NCI-H460 (cell line): ENCODE measurements at places on chromosomes 2 and 18.

DNA sequence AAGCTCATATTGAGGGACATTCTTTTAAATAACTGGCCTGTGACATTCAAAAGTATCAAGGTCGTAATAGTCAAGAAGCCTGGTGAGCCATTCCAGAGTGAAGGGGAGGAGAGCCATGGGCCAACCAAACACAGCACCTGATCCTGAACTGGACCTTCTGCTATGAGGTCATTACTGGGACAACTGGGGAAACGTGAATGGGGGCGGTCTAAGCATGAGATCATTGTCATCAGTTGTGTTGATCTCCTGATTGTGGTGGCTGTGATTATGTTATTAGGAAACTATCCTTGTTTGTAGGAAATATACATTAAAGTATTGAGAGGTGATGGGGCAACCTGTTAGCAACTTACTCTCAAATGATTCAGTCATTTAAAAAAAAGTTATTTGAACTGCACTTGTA, 79.3 kb downstream of the FBXO15 start:
- DNase-seq: no peak

DNA sequence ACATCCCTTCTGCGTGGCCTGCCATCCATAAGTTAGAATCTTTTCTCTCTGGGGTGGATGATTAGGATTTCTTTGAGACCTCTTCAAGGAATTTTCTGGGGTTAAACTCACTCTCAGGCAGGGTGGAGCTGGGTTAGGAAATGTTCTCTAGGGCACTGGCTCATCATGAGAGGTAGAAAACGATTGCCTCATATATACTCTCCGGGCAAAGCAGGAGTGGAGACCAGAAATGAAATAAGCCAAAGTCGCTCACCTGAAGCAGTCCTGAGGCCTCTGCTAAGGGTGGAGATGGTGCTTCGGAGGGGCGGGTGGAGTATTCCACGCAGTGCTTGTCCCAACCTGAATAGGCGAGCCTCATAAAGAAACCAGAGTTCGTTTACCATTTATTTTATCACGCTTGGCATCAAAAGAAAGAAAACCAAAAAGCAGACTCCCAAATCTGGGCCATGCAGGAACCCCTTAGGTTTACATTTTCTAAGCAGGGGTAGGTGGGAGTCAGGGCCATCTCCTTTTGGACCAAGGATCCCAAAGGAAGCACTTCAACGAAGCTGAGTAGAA, 249.3 kb upstream of the MEIS1 start:
- no peak for DNase-seq

- DNase-seq: peak; percentile 38
These were observed 1.8 kb upstream of the BCL11A start for GRCh38 chr2:60555066-60555782.

- peak; percentile 34 for DNase-seq
These were observed 479.3 kb downstream of the CPS1 start for GRCh38 chr2:211035548-211036185.

DNA sequence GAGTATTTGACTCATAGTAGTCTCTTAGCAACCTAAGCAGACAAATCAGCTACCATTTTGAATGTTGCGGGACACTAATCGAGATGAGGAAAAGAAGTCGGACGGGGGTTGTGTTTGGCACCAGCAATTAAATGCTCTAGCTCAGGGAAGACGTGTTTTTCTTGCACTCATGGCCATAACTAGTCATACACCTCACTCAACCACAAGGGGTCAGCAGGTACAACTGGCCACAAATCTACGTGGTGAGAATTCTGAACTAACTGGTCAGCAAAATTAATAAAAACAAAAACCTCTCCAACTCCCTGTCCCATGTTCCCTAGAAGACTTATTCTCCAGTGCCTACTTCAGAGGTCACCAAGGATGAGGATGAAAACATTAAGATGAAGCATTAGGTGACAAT, 1467.8 kb downstream of the DPP10 start:
- peak; percentile 36 for DNase-seq

DNA sequence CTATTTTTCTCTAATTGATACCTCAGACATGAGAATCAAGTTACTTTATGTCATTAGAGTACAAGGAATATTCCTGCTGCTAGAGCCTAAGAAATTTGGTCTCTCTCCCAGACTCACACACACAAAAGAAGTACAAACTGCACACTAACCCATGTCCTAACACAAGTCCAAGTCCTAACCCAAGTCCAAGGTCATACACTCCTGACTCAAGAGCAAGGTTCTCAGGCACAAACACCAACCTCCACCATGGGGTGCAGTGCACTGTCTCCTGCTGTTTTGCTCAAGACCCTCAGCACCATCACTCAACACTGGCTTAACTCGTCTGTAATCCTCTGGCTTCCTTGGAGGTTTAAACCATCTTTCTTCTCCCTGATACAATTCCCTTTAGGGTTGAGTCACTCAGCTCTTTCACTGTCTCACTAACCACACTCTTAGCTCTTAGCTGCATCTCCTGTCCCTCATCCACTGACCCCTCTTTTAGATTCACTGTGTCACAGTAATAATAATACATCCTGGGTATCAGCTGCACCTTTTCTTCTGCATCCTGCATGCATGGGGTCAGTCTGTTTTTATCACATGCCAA, 129.8 kb downstream of the BCL2L11 start:
- DNase-seq: no peak

DNA sequence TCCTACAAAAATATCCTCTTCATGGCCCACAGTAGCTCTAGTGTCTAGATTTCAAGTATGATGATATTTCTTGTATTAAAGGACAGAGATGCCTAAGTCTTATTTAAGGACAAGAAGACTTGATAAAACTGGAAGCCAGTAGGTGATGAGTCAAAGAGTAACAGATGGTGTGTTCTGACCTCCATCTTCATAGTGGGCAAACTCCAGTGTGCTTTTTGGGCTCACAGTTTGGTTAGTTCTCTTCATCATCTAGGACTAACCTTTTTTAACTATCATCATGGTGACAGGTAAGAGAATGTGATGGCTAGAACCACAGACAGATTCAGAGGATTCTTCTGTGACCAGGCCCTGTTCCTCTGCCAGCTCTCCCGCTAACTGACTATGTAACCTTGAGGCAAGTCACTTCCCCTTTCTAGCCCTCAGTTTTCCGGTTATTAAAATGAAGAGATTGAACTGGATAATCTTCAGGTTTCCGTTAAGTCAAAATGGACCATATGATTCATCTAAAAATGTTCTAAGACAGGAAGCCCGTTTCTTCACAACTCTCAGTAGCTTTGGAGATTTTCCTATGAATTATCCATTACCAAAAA, 140.3 kb upstream of the RASGRP3 start:
- DNase-seq: no peak

- DNase-seq: no peak
These were observed 32.8 kb upstream of the B3GNT7 start for GRCh38 chr2:231362555-231363184.

GRCh38 chr18:62522178-62522503, 684 bp upstream of the ZCCHC2 start:
- no peak for DNase-seq

DNA sequence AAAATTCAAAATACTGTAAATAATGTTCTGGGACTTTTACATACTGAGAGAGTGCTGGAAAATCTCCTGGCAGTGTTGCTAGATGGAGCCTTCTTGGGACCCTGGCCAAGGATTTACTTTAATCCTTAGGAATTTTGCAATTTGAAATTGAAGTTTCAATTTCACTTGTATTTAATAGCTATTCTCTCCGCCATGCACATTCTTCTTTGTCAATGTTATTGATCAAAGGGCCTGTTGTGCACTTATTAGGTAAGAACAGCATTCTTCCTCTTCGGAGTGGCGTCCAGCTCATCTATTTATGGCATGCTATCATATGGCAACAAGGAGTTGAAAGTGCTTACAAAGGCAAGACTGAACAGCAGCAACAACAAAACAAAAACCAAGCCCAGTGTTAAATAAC, 40.1 kb upstream of the SOS1 start:
- DNase-seq: no peak

GRCh38 chr2:129912871-129913694, 66.4 kb upstream of the RAB6C start:
- no peak for DNase-seq

DNA sequence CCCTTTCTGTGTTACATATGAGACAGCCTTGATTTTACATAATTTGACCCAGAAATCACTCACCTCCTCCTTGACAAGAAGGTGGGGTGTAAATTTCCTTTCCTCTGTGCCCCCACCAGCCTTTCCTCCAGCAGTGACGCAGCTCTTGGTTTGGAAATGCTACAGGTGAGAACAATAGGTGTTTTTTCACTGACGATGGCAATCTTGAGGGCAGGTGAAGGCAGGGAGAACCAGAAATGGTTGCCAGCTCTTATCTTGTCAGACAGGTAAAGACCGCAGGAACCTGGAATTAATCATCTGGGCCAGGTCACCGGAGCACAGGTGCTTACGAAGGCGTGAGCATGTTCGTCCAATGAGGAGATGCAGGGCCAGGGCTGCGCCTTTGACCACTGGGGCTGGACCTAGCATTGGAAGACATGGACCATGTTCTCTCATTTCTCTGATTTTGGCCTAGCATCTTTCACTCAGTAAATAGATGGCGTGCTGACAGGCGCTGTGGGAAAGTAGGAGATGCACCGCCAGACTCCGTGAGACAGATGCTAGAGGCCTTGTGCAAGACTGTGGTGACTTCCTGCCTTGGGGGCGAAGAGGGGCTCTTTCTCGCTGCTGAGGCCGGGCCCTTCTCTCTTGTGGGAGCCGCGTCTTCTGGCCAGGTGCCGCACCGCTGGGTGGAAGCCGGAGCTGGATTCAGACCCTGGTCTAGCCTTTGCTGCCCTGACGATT, 4.0 kb downstream of the CIDEA start:
- DNase-seq: no peak

DNA sequence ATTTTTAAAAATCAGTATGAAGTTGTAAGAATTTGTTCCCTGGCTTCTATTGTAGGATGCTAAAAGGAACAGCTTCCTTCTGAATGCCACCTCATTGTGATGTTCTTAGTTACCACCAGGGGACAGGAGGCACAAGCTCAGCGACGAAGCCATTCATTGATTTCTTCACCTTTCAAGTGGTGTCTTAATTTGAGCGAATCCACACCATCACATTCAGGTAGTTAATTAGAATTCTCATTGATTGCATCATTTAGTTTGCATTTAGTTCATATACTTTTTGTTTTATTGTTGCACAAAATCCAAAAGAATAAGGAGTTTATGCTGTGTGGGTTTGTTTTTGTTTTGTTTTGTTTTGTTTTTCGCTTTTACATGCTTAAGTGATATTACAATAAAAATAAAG, 23.1 kb downstream of the CYP27C1 start:
- DNase-seq: peak; percentile 41

DNA sequence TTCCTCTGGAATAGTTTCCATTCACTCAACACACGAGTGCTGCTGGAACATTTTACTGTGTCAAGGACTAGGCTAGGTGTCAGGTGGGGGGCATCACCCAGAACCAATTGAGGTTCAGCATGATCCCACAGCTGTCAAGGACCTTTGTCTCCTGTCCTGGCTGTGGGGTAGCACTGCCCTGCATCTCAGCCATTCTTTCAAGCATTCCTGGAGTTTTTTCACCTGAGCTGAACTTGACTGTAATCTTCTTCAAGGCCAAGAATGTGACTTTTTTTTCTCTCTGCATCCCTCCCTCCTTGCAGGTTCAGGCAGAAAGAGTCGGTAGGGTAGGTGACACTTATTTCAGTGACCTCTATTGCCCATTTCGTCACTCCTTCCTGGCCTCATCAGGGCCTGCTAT, 3.5 kb downstream of the MAPK4 start:
- no peak for DNase-seq

DNA sequence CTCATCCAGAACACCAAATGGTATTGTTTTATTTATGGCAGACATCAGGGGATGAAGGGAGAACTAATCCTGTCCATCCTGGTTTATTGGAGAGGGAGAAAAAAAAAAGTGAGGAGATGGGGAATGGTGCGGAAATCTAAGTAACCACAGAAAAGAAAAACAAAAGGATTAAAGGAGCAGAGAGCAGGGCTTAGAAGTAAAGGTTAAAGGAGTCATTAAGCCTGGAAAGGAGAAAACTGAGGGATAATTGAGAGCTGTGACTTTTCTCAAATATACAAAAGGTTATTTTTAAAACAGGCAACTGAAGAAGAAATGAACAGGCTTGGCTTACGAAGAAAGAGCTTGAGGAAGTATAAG, 127.2 kb upstream of the PPP1CB start:
- no peak for DNase-seq

GRCh38 chr2:101199251-101199791, 48.1 kb upstream of the TBC1D8 start:
- no peak for DNase-seq

DNA sequence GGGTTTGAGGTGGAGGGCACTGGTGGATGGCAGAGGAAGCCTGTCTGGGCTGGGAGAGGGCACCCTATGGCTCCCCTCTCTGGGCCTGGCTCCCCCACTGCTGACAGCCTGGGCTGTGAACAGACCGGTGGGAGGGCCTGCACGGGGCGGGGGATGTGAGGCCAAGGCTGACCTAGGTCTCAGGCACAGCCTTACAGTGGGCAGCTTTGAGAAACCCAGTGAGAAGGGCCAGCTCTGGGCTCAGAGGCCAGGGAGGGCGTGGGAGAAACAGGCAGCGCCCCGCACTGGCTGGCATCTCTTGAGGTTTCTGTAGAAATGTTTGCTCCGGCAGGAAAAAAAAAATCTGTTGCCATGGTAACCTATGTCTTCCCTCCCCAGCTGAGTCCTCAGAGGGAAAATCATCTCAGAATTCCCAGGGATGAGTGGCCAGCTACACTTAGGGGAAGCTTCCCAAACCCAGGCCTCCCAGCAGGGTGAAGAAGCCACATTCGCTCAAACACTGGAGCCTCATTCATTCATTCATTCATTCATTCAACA, 71.7 kb upstream of the TAF1B start:
- no peak for DNase-seq

GRCh38 chr2:37564356-37564755, 107.1 kb downstream of the CDC42EP3 start:
- no peak for DNase-seq

- no peak for DNase-seq
These were observed 32.7 kb downstream of the VSNL1 start for GRCh38 chr2:17573085-17573803.

- DNase-seq: peak; percentile 69
These were observed 25.4 kb upstream of the FMNL2 start for GRCh38 chr2:152309352-152310214.

DNA sequence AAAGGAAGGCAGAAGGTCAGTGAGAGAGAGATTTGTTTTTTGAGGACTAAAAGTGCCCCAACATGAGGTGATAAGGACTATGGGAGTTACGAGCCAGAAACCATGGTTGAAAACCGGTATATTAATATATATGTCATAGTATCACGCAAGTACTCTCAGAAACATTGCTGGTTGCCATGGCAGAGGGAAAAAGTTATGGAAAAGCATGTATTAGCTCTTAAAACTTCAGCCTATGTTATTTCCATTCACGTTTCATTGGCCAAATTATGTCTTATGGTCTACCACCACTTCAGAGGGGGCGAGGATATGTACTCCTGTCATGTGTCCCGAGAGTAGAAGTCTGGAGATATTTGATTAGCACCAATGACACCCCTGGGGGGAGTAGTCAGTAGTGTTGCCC, 125.9 kb downstream of the LTBP1 start:
- DNase-seq: no peak

DNA sequence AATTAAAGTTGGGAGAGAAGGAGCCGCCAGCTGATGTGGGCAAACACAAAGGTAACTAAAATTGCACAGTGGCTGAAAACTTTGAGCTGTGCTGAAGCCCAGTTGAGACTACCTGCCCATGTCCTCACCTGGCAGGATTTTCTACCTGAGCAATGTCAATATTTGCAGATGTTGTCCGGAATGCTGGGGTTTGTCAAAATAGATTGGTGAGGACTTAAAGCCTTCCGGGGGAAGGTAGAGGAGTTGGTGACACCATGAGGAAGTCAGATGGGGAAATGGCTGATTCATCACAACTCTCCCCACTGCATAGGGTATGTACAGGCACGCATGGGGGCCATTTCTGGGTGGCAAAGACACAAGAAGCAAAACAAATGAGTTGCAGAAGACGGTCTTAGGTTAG, 114.9 kb downstream of the ALK start:
- no peak for DNase-seq
